ENCODE measurements at places on chromosomes 4 and X.

GRCh38 chr4:109701566-109702410, 1.5 kb downstream of the CASP6 start:
- DNase-seq = peak; percentile 29

- DNase-seq = peak; percentile 73
Measured at GRCh38 chr4:6969826-6970800, 60.5 kb downstream of the TBC1D14 start.

DNA sequence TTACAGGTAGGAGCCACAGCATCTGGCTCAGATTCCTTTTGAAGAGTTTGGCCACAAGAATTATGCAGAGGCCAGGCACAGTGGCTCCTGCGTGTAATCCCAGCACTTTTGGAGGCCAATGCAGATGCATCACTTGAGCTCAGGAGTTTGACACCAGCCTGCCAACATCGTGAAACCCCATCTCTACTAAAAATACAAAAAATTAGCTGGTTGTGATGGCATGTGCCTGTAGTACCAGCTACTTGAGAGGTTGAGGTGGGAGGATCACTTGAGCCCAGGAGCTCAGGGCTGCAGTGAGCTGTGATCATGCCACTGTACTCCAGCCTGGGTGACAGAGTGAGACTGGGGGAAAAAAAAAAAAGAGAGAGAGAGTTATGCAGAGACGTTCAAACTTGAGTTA, 53.0 kb downstream of the MID1IP1 start:
- DNase-seq = no peak

GRCh38 chr4:126495163-126495752, 1137.5 kb upstream of the INTU start:
- DNase-seq = no peak

GRCh38 chr4:55359397-55359916, 13.4 kb downstream of the SRD5A3 start:
- DNase-seq = no peak

Data from GM13977 (cell line).